ENCODE measurements at places on chromosomes 4 and X.

DNA sequence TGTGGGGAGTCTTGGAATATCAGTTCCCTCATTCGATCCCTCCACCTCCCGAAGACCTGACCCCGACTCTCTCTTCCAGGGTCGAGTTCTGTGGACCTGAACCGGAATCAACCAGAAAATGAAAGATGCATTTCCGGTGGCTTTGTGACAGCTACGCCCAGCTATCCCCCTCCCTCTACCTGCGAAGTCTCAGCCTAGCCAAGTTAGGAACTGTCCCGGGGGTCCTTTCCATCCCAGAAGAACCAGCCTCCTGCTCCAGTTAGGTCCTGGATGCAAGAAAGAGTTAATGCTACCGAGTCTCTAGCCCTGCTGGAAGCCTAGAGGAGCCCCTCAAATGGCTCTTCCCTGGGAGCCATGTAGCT is 13.4 kb upstream of the ETDC start:
- DNase-seq: no peak

DNA sequence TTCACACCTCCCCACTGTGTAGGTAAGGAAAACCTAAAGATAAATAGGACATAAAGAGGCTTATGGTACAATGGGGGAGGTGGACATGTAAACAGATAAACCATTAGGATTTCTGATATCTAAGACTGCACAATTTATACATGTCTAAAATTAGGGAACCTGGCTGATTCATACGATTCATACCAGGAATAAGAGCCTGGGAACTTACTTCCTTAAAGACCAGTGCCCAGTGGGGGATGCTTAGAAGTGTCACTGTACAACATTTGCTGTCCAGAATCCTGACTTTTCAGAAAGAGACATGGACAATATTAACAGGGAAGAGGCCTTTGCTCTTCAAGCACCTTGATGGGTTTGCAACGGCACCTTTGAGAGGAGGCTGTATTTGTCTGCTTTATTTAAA is 116.8 kb upstream of the KIT start:
- DNase-seq: no peak

- peak; percentile 6 for DNase-seq
These were observed 832.7 kb upstream of the INTU start for GRCh38 chr4:126799971-126800574.

DNA sequence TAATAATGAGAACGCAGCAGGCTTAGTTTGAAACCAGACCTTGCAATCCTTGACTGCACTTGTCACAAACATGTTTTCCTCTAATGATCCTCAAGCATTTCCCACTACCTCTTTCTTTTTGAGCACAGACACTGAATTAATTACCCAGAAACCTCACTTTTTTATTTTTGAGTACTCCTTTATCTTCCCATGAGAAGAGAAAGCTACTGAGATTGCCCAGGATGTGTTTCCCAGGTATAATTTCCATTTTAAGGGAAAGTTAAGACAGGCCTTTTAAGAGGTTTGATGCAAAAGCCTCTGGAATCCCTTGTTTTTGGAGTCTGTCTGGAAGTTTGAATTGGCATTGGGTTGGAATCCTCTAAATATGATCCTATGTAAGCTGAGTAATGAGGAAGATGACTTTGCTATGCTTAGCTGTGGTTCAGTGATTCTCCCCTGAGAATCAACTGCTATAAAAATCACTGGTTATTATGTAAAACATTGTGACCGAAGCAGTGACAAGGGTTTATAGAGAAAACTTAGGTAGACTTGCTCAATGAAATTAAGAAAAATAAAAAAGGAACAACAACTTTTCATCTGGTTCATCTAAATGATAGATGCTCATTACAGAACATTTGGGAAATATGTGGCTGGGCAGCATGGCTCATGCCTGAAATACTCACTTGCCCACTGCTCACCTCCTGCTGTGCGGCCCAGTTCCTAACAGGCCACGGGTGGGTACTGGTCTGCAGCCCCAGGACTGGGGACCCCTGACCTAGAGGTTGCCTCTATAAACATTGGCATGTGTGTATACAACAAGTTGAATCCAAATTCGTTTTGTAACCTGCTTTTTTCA is 10.8 kb upstream of the RHOH start:
- DNase-seq: no peak

GRCh38 chrX:107599450-107599861 is 28.9 kb upstream of the PRPS1 start:
- no peak for DNase-seq

GRCh38 chr4:52711834-52712250 is 39.4 kb downstream of the ERVMER34-1 start:
- no peak for DNase-seq

DNA sequence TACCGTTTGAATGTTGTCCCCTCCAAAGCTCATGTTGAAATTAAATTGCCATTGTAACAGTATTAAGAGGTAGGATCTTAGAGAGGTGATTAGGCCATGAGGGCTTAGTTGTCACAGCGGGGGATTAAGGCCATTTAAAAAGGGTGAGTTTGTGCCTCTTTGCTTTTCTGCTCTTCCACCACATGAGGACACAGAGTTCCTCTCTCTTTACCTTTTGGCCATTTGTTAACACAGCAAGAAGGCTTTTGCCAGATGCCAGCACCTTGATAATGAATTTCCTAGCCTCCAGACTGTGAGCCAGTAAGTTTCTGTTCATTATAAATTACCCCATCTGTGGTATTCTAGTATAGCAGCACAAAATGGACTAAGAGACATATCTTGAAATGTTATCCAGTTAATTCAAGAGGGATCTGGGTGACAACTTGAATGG is 7.8 kb upstream of the HERC3 start:
- DNase-seq: no peak

GRCh38 chr4:1991596-1992434 is 17.0 kb downstream of the NELFA start:
- DNase-seq: no peak

- DNase-seq: no peak
These were observed 69.9 kb downstream of the COX7B2 start for GRCh38 chr4:46839128-46839527.

DNA sequence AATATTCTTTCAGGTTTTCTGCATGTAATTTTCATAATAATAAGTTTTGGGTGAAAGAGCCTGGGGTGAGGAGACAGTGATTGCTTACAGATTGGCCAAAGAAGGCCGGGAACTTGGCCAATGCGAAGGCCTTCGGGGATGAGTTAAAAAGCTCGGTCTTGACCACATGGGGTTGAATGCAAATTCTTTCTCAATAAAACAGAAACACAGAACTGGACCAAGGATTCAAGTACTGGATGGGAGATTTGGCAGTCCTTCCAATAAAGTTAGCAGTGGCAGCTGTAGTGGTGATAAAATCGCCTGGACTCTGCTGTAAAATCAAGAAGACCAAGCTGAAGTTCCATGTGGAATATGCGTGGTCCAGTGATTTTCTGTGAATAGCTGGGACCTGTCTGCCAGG is 282.2 kb upstream of the KLF3 start:
- DNase-seq: no peak

DNA sequence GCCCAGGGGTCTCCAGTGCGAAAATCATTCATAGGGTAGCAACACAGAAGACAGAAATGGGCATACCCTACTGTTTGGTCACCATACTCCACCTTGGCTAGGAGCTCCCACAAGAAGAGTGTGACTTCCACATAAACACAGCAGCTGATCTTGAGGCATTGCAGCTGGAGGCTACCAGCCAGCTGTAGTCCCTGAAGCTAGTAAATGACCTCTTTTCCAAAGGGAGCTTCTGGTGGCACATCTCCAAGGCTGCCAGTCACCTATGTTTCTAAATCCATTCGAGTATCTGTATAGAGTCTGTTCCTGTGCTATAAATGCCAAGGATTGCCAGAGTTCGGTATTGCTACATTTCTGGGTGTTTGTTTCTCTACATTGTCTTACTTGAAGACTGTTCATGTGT is 21.3 kb upstream of the PNPLA4 start:
- no peak for DNase-seq

- DNase-seq: no peak
These were observed 80.1 kb downstream of the RCHY1 start for GRCh38 chr4:75434105-75434504.

GRCh38 chr4:41514169-41514568 is 23.8 kb upstream of the LIMCH1 start:
- no peak for DNase-seq

- DNase-seq: no peak
These were observed 13.8 kb downstream of the RAB28 start for GRCh38 chr4:13470379-13470778.

DNA sequence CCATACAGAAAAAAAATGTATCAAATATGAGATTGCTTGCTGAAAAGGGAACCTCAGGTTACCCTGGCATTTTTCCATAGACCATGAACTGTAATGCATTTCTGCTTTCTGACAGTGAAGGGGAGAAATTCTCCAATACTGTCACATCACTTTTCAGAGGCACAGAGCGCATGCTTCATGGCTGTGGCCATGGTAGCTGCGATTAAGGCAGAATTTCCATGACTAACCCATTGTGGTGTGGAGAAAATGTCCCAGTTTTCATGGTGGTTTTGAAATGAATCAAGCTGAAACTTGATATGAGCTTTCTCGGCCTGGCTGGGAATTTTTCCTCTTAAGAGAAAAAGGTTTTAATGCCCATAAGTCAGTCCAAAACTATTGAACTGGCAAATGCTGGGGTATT is 39.5 kb upstream of the MAP3K15 start:
- no peak for DNase-seq

GRCh38 chr4:150207871-150208270 is 129.6 kb downstream of the DCLK2 start:
- no peak for DNase-seq

- no peak for DNase-seq
These were observed 55.5 kb upstream of the PAK3 start for GRCh38 chrX:111040377-111041017.

DNA sequence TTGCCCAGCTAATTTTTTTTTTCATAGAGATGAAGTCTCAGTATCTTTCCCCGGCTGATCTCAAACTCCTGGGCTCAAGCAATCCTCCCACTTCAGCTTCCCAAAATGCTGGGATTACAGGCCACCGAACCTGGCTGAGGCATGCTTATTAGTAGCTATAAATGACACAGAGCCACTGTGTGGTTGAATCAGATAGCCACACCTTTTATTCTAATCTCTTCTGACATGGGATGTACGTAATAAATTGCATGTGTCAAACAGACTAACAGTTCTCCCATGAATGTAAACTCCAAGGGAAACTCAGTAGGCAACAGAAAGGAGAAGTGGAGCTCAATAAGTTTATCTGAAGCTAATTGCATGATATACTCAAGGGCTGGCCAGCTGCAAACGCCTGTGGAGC is 139.8 kb upstream of the VCX3A start:
- DNase-seq: no peak

GRCh38 chrX:56033495-56034180 is 198.5 kb upstream of the KLF8 start:
- DNase-seq: no peak

- DNase-seq: no peak
These were observed 1.4 kb downstream of the ARX start for GRCh38 chrX:25014366-25014838.

DNA sequence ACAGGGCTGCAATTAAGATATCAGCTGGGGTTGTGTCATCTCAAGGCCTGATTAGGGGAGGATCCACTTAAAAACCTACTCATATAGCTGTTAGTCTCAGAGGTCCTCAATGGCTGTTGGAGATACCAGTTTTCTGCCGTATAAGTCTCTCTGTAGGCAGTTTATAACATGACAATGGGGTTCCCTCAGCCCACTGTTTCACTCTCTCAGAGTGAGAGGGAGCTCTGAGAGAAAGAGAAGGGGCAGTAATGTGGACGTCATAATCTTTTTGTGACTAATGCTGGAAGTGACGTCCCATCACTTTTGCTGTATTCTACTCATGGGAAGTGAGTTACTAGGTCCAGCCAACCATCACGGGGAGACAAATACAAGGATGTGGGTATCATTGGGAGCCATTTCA is 70.3 kb downstream of the STIM2 start:
- DNase-seq: no peak

DNA sequence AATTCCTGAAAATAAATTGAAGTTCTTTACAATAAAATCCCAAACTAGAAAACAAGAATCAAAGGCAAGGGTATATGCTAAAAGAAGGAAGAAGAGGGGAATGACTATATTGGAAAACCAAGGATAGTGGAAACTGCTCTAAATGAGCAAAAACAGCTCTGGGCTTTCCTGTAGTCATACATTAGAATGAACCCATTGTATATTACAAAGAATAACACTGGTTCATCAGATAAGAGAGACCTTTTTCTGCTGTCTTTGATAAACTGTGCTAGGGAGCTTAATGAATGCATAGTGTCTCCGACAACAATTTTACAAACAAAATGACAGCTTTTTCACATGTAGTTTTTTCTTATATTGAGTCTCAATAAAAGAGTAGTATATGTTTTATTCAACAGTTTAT is 26.6 kb downstream of the TLR2 start:
- DNase-seq: no peak

DNA sequence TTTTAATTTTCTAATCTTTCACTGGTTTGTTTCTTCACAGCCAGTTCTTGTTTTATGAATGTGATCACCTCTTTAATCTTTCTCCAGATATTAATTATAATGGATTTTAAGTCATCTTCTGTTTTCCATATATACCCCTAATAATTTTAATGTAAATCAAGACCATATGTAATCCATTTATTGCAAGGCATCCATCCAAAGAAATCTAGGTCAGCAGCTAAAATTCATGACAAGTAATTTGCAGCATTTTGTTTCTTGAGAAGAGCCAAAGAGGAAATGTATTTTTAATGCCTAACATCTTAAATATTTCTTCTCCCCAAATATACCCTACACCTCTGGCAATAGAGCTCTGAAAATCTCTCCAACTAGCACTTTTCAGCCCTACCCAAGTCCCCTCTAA is 81.1 kb downstream of the SUPT20HL2 start:
- DNase-seq: no peak

- DNase-seq: no peak
These were observed 40.0 kb downstream of the PWWP3B start for GRCh38 chrX:106208154-106208553.

GRCh38 chr4:47954245-47954644 is 39.9 kb upstream of the NFXL1 start:
- no peak for DNase-seq

DNA sequence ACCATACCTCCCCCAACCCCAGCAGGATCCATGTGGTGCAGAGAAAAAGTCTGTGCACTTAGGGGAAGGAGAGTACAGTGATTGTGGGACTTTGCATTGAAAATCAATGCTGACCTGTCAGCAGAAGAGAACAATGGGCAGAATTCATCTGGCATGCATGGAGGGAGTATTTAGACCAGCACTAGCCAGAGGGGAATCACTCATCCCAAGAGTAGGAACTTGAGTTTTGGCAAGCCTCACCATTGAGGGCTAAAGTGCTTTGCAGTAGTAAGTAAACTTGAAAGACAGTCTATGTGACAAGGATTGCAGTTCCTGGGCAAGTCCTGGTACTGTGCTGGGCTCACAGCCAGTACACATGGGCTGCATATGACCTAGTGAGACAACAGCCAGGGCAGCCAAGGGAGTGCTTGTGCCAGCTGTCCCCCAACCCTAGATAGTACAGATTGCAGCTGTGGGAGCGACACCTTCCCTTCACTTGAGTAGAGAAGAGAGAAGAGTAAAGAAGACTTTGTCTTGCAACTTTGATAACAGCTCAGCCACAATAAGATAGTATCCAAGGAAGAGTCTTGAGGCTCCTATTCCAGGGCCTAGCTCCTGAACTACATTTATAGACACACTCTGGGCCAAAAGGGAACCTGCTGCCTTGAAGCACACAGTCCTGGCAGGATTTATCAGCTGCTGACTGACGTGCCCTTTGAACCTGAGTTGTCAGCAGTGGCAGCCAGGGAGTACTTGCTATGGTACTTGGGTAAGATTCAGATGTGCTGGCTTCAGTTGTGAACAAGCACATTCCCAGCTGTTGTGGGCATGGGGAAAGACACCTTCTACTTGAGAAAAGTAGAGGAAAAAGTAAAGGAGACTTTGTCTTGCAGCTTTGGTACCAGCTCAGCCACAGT is 48.7 kb downstream of the HDX start:
- no peak for DNase-seq

Measured in NCI-H1105 (cell line).